ENCODE measurements at places on chromosomes 2 and 18.

DNA sequence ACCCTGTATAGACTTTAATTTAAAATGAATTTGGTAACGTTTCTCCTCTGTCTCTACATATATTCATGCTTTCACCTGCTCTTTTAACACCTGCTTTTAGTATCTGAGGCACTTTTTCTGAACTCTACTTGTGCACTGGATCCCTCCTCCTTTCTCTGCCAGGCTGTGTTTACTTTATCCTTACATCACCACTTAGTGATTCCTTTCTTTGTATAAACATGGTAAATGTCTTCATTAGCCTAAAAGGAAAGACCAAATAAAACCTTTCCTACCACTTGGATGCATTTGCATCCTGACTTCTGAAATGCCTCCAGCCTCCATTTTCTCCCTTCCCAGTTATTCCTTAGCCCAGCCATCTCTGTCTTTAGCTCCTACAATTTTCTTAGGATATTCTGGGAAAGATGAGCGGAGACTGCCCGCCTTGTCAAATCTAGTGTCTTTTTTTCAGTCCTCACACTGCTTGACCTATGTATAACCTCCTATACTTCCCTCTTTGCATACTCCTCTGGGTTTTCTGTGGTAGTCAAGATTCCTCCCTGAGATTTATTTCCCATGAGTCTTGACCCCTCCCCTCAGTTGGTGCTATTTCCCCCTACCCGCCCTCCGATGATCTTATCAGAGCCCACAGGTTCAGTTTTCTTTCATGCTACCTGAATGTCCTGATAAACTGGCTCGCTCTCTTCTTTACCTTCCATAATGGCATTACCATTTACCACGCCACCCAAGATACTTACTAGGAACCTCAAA lies 44.8 kb downstream of the REL start:
- DNase-seq: no peak

DNA sequence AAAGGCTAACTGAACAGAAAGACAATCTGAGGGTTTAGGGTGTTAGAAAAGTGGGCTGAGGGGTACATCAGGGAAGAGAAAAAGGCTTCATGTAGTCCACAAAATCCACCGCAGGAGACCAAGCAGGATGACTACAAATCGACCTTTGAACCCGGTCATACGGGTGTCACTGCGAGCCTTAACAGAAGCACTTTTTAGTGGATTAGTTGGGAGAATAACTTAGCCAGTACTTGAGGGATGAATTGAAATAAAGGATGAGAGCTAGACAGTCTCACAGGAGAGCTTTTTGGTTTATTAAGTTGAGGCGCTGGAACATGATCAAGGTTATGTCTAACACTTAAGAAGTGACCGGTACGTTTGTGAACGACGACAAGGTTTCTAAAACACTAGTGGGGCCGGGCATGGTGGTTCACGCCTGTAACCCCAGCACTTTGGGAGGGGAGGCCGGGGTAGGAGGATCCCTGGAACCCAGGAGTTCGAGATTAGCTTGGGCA lies 217.7 kb downstream of the MCFD2 start:
- DNase-seq: peak; percentile 22

- DNase-seq: no peak
These were observed 271.0 kb upstream of the GALNT5 start for GRCh38 chr2:156986339-156986988.

- DNase-seq: no peak
These were observed 113.5 kb downstream of the NYAP2 start for GRCh38 chr2:225512876-225513540.

- no peak for DNase-seq
These were observed 231.7 kb downstream of the ARL6IP6 start for GRCh38 chr2:152950126-152950525.

GRCh38 chr2:84865181-84865783 lies 15.6 kb downstream of the TRABD2A start:
- no peak for DNase-seq

- DNase-seq: no peak
These were observed 45.6 kb downstream of the TRIB2 start for GRCh38 chr2:12762337-12762736.

GRCh38 chr2:75476761-75477160 lies 84.0 kb downstream of the EVA1A start:
- DNase-seq: no peak

DNA sequence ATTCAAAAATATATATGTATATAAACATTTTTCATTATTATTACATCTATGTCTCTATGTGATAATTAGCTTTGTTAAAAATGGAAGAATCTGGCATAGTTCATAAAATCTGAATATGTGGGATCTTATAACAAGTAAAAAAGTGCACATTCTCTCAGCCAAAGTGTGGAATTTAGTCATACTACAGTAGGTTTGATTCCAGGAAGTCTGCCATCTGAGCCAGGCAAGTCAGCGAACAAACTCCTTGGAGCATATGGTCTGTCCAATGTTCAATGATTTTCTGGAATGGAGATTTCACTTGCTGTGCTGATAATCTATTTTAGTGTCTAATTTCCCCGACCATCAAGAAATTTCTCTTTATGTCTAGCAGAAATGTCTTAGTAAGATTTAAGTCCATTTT lies 1033.2 kb upstream of the NXPH2 start:
- no peak for DNase-seq

GRCh38 chr2:64565949-64566710 lies 42.0 kb downstream of the AFTPH start:
- no peak for DNase-seq

- no peak for DNase-seq
These were observed 613.5 kb downstream of the LRP1B start for GRCh38 chr2:141517180-141517851.

DNA sequence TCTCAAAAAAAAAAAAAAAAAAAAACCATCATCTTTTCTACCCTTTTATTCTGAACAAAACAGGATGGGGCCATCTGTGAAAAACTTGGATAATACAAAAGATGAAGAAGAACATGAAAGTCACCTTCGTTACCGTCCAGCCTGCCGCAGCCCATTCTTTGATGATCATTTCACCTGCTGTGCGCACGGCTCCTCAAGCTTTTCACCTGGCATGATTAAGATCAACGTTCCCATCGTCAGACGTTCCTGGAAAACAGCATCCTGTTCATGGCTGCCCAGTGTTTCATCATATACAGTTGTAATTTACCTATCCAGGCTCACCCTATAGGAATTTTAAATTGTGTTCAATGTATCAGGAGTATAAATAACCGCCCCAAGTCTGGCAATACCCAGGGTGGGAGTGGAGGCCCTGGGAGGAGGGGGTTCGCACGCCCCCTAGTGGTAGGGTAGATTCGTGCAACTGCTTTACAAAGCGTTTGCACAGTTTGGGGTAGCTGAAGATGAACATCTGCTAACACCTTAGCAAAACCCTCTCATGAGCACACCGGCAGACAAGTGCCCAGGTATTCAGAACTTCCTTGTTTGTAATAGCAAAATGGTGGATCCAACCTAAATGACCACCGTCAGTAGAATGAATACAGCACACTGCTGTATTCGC lies 49.0 kb upstream of the GLI2 start:
- DNase-seq: no peak

GRCh38 chr2:159903443-159904126 lies 105.6 kb upstream of the CD302 start:
- DNase-seq: peak; percentile 57

GRCh38 chr18:49565612-49566011 lies 3.8 kb downstream of the LIPG start:
- DNase-seq: no peak

- no peak for DNase-seq
These were observed 215.0 kb downstream of the SUCLG1 start for GRCh38 chr2:84243788-84244733.

- no peak for DNase-seq
These were observed 56.3 kb downstream of the GREB1L start for GRCh38 chr18:21298351-21298750.

- no peak for DNase-seq
These were observed 12.1 kb downstream of the ALPP start for GRCh38 chr2:232390661-232391060.

DNA sequence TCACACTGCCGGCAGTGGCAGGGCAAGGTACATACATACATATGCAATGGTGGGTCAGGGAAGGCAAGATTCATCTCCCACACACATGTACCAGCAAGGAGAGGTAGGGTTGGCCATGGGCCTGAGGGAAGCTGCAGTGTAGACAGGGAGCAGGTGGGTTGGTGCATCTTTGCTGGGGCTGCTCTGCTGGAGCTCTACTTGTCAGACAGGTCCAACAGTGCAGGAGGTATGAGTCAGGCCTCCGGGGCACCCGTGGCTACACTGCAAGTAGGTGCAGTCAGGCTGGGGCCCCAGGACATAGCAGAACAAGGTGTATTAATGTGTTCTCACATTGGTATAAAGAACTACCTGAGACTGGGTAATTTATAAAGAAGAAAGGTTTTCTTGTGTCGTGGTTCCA lies 281.1 kb upstream of the COL3A1 start:
- DNase-seq: no peak

DNA sequence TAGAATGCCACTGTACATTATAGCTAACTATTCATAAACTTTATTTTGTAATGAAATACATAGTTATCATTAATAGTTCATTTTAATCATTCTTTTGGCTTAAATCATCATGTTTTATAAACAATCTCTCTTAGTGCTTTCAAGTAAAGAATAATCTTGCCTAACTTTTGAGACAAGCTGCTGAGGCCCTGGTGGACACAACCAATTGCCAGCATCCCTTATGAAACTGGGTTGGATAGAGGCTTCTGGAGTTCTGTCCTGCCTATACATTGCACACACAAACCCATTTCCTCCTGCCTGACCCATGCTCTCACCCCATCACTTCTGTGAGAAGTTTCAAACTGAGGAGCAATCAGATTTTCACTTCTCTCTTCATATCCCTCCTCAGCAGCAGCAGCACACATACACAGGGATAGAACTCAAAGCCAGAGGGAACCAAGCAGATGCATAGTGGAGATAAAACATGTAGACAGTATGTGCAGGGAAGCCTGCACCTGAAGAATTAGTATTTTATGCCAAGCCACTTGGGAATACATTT lies 450.0 kb upstream of the SLC14A2 start:
- no peak for DNase-seq

GRCh38 chr18:22132763-22133162 lies 36.6 kb upstream of the GATA6 start:
- no peak for DNase-seq

Measured in stimulated activated CD4-positive, alpha-beta T cell treated with anti-CD3 and anti-CD28 coated beads, Interleukin-2, amount 100 ng/mL, for 24 hours (primary cell).